ENCODE measurements at places on chromosomes 3 and 15.

- DNase-seq: no peak
These were observed at the start of gene PAK6 for GRCh38 chr15:40238532-40239403. PAK6 (plus strand) TSS chr15:40239063; CDS start chr15:40264786, 25,723 bp downstream.

- DNase-seq: no peak
These were observed 271.0 kb downstream of the GABRG3 start for GRCh38 chr15:27241943-27242342.

DNA sequence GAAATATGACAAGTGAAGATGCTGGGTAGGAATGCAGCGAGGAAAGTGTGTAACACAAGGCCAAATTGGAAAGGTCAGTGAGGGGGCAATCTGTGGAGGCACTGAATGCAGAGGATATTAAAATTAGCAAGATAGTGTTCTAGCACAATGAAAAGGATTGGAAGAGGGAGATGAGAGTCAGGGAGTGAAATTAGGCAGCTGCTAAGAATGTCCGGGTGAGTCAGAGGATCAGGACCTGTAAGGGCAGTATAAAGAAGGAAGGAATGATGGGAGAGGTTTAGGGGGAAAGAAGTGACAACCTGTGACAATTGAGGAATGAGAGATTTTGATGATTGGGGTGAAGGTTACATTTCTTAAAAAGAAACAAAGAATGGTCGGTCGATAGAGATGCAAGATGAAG is 103.5 kb downstream of the UBE3A start:
- no peak for DNase-seq

GRCh38 chr15:66110864-66111263 is 142.7 kb downstream of the MEGF11 start:
- no peak for DNase-seq

- no peak for DNase-seq
These were observed 461 bp downstream of the COPB2 start for GRCh38 chr3:139388821-139389551.

Data from esophagus squamous epithelium (tissue), 5 donors.